ENCODE measurements at places on chromosomes 3 and 15.
A peak's percentile ranks its signal among the peaks of the same experiment; 100 is the strongest.

GRCh38 chr3:30286007-30286669 lies 320.3 kb upstream of the TGFBR2 start:
- peak; percentile 88 for DNase-seq

- DNase-seq, result no peak
Measured at GRCh38 chr3:18786650-18787323, 361.5 kb upstream of the KCNH8 start.

- DNase-seq, result no peak
Measured at GRCh38 chr3:187976365-187976900, 177.5 kb upstream of the LPP start.

DNA sequence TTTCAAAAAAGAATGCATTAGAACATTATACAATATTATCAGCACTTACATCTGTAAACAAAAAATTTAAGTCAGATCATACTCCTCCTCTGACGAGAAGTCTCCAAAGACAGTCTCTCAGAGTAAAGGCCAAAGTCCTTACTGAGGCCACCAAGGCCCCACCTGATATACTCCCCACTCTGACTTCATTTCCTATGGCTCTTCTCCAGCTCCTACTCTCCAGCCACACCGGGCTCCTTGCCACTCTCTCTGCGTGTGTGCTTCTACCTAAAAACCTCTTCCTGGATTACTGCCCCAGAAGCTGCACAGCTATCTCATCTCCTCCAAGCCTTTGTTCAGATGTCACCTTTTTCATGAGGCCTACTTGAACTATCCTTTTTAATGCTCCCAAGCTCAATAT lies 5.0 kb downstream of the DCP1A start:
- DNase-seq, result no peak

GRCh38 chr3:183566880-183567279 lies 11.4 kb upstream of the KLHL6 start:
- DNase-seq, result no peak

- DNase-seq, result no peak
Measured at GRCh38 chr15:85730001-85730820, 64.5 kb downstream of the KLHL25 start.

- no peak for DNase-seq
Measured at GRCh38 chr3:100084100-100084806, 30.0 kb downstream of the FILIP1L start.

GRCh38 chr3:188278717-188279324 lies 124.9 kb downstream of the LPP start:
- no peak for DNase-seq

DNA sequence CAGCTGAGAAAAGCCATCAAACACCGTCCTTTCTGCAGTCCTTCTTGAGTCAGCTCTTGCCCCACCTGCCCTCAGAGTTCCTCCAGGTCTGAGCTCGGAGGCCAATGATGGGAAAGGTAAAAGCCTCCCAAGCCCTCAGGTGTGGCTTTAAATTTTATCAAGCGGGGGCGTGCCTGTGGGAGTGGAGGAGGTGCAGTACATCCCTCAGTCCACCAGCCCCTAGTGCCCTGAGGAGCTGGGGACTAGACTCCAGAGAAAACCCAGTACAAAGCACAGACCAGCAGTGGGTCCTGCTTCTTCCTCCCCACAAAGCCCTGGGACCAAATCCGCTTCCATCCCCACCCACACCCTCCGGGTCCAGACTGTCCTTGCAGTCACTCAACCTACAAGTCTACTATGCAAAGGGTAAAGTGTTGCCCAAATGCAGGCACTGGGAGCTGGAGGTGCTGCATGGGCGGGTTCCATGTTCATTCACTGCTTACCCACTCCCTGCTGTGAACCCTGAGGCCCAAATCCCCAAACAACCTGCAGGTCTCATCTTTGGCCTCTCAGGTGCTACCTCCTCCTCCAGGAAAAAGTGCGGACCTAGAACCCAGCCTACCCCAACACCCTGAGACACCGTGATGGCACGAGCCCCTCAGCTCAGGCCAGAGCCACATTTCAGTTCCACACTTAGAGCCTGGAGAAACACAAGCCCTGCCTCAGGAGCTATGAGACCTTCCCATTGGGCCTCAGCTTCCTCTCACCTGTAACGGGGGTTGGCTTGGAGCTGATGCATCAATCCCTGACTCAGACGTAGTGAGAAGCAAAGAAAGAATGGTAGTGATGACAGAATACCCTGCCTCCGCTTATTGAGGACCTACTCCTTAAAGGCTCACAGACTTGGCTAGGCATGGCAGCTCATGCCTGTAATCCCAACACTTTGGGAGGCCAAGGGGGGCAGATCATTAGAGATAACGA lies 2.4 kb downstream of the PFKFB4 start:
- no peak for DNase-seq
